CD4-positive, alpha-beta T cell treated with Interferon alpha-2 for 1 hour (primary cell): ENCODE measurements at places on chromosomes 6 and 20.

GRCh38 chr6:4781967-4782575 is 5.9 kb downstream of the CDYL start:
- DNase-seq, result no peak

GRCh38 chr6:20153194-20153593 is 59.1 kb downstream of the MBOAT1 start:
- no peak for DNase-seq

DNA sequence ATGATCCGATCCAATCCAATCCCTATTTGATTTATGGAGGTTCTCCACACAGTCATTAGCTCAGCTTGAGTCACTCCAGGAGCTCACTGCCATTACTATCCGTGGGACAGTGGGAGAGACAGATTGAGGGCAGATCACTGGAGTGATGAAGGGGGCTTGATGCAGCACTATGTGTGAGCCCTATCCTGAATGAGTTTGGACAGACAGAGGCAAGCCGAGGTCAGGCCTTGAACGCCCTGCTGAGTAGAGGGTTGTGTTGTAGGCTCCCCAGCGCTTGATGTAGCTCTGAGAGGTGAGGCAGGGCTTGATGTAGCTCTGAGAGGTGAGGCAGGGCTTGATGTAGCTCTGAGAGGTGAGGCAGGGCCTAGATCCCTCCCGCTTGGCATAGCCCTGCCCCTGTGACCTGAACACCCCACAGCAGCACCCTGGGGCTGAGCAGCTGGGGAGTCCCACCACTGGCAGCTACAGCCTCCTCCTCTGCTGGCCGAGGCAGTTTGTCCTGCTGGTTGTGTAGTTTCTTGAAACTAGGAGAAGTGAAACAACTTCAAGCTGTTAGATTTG is 58.7 kb downstream of the ZFAND3 start:
- no peak for DNase-seq

GRCh38 chr6:149166747-149167146 is 150.8 kb upstream of the TAB2 start:
- no peak for DNase-seq

DNA sequence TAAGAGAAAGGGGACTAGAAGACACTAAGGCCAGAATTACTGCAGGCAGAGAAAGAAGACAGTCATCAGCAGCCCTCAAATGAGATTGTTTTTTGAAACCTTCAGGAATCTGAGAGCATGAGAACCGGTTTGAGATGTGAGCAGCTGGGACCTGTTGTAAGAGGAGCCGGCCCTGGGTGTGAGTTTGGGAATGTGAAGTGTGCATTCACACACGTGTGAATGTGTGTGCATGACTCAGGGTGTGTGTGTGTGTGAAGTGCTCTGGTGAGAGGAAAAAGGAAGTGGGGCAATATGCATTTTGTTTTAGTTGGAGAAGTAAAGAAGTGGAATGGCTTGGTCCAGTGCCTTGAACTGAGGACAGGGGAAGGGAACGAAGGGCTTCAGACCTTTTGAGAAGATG is 4.3 kb downstream of the SCUBE3 start:
- DNase-seq, result no peak

DNA sequence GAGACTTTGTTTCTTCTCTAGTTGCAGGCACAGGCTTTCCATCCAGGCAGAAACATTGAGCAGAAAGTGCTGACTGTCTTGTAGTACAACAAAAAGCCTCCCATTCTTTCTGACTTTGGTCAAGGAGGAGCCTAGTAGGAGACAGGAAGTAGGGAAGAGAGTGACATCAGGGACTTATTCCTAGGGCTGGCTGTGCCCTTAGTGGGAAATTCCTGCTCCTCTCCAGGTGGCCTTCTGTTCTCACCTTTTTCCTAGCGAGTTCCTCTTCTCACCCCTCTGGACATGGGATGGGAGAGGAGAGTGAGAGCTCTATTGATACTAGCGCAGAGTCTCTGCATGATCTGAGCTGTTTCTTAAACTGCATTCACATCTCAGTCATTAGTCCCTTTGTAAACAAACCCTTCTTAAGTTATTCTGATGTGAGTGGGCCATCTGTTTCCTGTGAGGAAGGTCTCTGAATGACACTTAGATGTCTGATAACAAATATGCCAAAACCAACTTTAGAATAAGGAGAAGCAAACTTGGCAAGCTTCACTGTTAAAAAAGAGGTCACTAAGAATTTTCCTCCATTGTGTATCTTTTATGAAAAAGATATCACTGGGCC is 455.0 kb downstream of the GJA1 start:
- no peak for DNase-seq

GRCh38 chr20:60977901-60978300 is 274.2 kb upstream of the CDH4 start:
- no peak for DNase-seq

- DNase-seq, result peak; percentile 48
Observed at GRCh38 chr6:11198663-11199603, 33.5 kb downstream of the NEDD9 start.
